ENCODE measurements at places on chromosomes 12 and 14. TPM values are rescaled to one million over a fixed set of nuclear protein-coding genes. Genes with fewer than 3 reads are reported as not detected.

DNA sequence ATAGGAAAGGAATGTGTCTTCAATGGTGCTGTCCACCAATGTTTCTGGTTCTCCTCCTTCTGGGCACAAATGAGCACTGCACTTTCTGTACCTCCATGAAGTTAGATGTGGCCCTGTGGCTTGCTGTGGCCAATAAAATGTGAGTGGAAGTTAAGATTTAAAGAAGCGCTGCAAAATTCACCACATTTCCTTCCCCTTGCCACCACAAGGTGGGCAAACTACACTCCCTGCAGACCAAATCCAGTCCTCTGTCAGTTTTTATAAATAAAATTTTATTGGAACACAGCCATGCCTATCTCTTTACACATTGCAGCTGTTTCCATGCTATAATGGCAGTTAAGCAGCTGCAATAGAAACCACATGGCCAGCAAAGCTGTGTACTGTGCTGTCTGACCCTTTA lies 141.4 kb upstream of the TMPO start:
- no peak overlapping the region for H3K27ac ChIP-seq
- no peaks in the 10 kb centered on the region for H3K36me3 ChIP-seq
- no peaks in the 10 kb centered on the region for H3K27me3 ChIP-seq

Gene RGS6
- total RNA-seq: 9.4 TPM

Gene TAS2R10
- total RNA-seq: 4.5 TPM

- H3K4me1 ChIP-seq: peaks cover 7% of the 10 kb centered on the region
- no peak overlapping the region for H3K4me3 ChIP-seq
Measured at GRCh38 chr12:47729233-47729632, 3.9 kb upstream of the ENDOU start.

- no peak for DNase-seq
- no peak overlapping the region for H3K4me3 ChIP-seq
- no peak overlapping the region for H3K27ac ChIP-seq
- H3K4me1 ChIP-seq: peaks cover 15% of the 10 kb centered on the region
Measured at GRCh38 chr12:51364001-51364400, 17.5 kb upstream of the CELA1 start.

Gene WNT1
- total RNA-seq: not detected

Gene ITPK1
- 33.8 TPM for total RNA-seq

DNA sequence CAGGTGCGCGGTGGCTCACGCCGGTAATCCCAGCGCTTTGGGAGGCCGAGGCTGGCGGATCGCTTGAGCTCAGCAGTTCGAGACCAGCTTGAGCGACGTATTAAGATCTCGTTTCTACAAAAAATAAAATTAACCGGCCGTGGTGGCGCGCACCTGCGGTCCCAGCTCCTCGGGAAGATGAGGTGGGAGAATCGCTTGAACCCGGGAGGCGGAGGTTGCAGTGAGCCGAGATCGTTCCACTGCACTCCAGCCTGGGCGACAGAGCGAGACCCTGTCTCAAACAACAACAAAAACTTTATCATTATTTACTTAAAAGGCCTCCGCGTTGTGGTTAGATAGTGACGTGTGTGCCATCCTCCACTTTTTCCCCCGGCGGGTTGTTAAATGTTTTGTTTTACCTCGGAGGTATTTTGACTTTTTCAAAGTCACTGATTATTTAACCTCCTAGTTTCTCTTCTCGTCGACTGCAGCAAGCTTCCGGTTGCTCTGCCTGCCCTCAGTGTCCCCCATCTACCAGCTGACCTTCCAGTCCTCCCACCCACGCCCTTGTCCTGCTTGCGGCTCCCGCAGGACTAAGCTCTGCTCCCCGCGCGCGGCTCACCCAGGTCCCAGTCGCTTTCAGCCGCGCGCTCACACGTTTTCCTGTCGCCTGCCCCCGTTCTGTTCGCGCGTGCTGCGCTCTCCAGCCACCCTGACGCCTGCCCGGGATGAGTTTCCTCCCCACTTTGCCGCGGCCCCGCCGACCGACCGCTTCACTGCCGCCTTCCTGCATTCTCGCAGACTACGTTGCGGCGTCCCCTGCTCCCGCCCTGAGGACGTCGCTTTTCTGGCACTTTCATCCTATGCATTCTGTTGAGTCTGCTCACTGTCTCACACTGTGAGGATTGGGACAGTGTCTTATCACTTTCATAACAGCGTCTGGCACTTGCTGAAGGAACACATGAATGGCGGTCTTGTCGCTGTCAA lies 1.2 kb upstream of the SCAF11 start:
- peak; percentile 50 for DNase-seq
- H3K4me1 ChIP-seq: peaks cover 9% of the 10 kb centered on the region
- H3K27me3 ChIP-seq: no peaks in the 10 kb centered on the region
- H3K4me3 ChIP-seq: peak overlapping the region; percentile 97
- peak overlapping the region; percentile 100 for H3K27ac ChIP-seq

- H3K4me1 ChIP-seq: no peaks in the 10 kb centered on the region
- H3K36me3 ChIP-seq: no peaks in the 10 kb centered on the region
- no peak overlapping the region for H3K27ac ChIP-seq
- no peak overlapping the region for H3K4me3 ChIP-seq
- DNase-seq: no peak
- no peaks in the 10 kb centered on the region for H3K27me3 ChIP-seq
Measured at GRCh38 chr14:87231336-87232026, 761.5 kb downstream of the GALC start.

GRCh38 chr14:56490379-56490778 lies 89.2 kb upstream of the TMEM260 start:
- no peaks in the 10 kb centered on the region for H3K36me3 ChIP-seq
- H3K4me3 ChIP-seq: no peak overlapping the region
- DNase-seq: peak; percentile 60
